Purkinje cell (primary cell): ENCODE measurements at places on chromosomes 5 and 9. TPM values are rescaled to one million over a fixed set of nuclear protein-coding genes. Genes with fewer than 3 reads are reported as not detected.

LCN10 gene
- polyA plus RNA-seq: not detected in 2 replicates

LVRN gene
- polyA plus RNA-seq: not detected in 2 replicates

MEIKIN gene
- 0.85 and 1.3 TPM in 2 replicates for polyA plus RNA-seq

PRDM9 gene
- polyA plus RNA-seq: not detected in 2 replicates

HDHD3 gene
- polyA plus RNA-seq: 2.5 and 8.8 TPM in 2 replicates

FYB1 gene
- polyA plus RNA-seq: 0.87 TPM in 1 of 2 replicates, not detected in the other

IGFBPL1 gene
- polyA plus RNA-seq: 1.3 TPM in 1 of 2 replicates, not detected in the other

C5orf63 gene
- 28.9 and 30.4 TPM in 2 replicates for polyA plus RNA-seq

PCDHB15 gene
- 28.7 and 30.0 TPM in 2 replicates for polyA plus RNA-seq

IL3 gene
- not detected in 2 replicates for polyA plus RNA-seq

COL5A1 gene
- 5.9 and 11.6 TPM in 2 replicates for polyA plus RNA-seq

ARAP3 gene
- 0.55 and 0.83 TPM in 2 replicates for polyA plus RNA-seq

C5orf52 gene
- not detected in 2 replicates for polyA plus RNA-seq

DNM1 gene
- 35.0 and 55.1 TPM in 2 replicates for polyA plus RNA-seq

KLF9 gene
- 31.0 and 35.3 TPM in 2 replicates for polyA plus RNA-seq

PIP5K1B gene
- 45.2 and 47.0 TPM in 2 replicates for polyA plus RNA-seq

DMRT3 gene
- polyA plus RNA-seq: not detected in 2 replicates

PPP1R2B gene
- 0.16 TPM in 1 of 2 replicates, not detected in the other for polyA plus RNA-seq

CLK4 gene
- 18.2 and 19.9 TPM in 2 replicates for polyA plus RNA-seq

PANK3 gene
- 17.4 and 17.7 TPM in 2 replicates for polyA plus RNA-seq

PCDHB5 gene
- polyA plus RNA-seq: 2.1 and 4.8 TPM in 2 replicates

TRPM6 gene
- not detected in 2 replicates for polyA plus RNA-seq

LHX3 gene
- not detected in 2 replicates for polyA plus RNA-seq

PPIC gene
- polyA plus RNA-seq: 17.1 and 19.9 TPM in 2 replicates

ACOT12 gene
- polyA plus RNA-seq: not detected in 2 replicates

SHOC1 gene
- 0.62 and 0.76 TPM in 2 replicates for polyA plus RNA-seq

CAMK4 gene
- polyA plus RNA-seq: 87.3 and 95.5 TPM in 2 replicates

CNTRL gene
- 2.4 and 4.2 TPM in 2 replicates for polyA plus RNA-seq

IFNB1 gene
- polyA plus RNA-seq: not detected in 2 replicates

WDR38 gene
- not detected in 2 replicates for polyA plus RNA-seq
